Left cardiac atrium (tissue), 4 donors: ENCODE measurements at places on chromosomes 6 and 20. TPM values are rescaled to one million over a fixed set of nuclear protein-coding genes. Genes with fewer than 3 reads are reported as not detected.

DNA sequence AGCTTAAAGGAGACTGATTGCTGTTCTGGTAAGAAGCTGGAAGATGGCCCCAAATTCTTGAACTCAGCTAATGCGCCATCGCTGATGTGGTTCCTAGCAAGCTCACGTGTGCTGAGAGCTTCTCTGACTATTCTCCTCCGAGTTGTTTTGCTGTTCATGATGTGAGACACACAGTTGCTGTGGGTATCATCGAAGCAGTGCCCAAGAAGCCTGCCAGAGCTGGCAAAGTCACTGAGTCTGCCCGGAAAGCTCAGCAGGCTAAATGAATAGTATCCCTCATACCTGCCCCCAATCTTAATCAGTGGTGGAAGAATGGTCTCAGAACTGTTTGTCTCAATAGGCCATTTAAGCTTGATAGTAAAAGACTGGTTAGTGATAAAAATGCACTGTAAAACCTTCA is 28.3 kb upstream of the BCLAF1 start:
- DNase-seq = no peak

GRCh38 chr20:48054051-48054450 is 268.8 kb upstream of the SULF2 start:
- no peak for DNase-seq

DNA sequence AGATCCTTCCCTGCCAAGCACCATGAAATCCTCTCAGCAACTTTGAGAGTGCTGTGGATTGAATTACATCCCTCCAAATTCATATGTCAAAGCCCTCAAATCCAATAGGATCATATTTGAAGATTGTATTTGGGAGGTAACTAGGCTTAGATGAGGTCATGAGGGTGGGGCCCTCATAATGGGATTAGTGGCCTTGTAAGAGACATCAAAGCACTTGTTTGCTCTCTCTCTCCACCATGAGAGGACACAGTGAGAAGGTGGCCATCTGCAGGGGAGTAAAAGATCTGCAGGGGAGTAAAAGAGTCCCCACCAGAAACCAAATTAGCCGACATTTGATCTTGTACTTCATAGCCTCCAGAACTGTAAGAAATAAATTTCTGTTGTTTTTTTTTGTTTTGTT is 298.2 kb downstream of the SAMD5 start:
- no peak for DNase-seq

- DNase-seq = no peak
Observed at GRCh38 chr6:161673026-161673425, 399.2 kb upstream of the AGPAT4 start.

DNA sequence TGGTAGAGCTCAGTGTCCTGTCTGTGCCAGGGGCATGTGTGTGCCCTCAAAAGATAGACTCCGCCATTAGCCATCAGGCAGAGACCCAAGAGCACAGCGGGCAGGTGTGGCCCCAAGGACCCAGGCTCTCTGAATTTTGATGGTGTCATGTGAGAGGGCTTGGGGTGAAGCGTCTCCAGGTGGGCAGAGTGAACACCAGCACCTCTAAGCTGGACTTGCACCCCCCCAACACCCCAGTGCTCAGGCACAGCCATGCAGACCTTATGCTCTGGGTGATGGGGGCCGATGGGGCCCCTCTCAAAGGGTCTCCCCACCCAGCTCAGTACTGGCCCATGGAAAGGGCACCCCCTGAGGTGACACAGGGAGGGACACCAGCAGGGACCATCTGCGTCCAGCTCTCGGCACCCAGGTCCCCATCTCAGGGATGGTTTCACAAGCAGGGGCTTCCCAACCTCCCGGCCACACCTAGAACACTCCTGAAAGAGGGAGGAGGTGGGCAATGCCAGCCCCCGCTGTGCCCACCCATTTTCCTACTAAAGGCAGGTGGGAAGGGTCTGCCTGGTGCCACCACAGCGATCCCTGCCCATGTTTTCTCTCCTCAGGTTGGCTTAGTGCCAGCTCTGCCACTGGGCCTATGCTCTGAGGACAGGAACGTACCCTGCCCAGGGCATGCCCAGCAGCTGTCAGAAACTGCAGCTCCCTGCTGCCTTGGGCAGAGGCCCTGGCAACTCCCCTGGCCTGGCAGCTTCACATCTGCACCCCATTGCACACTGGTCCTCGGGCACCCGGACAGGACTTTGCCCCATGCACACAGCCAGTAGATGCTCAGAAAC is 3.5 kb downstream of the CST7 start:
- DNase-seq = no peak

DNA sequence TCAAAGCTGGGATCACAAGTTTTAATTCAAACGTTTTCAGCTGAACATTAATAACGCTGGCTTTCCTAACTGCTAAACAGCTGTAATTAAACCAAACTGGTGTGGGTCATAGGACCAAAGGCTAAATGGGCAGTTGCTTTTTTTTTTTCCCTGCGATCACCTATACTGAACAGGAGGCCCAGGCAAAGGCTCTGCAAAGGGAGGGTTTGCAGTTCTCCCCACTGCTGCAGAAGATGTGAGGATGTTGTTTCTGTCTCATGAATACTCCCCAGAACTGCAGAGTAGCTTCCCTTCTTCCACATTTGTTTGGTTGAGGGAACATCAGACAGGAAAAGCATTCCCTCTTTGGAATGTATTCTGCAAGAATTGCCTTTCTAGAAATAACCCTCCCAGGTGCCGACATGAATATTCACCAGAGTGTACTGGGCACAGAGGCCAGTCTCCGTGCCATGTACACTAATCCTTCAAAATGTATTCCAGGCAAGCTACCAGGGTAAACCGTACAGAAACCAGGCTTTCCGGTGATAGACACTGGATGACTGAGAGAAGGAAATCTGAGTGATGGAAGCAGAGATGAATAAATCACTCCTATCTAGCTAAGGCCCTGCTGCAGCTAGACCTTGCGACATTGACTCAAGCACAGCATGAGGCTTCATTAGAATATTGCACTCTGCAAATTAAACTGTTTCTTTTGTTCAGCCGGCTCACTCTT is 370.1 kb downstream of the BTBD9 start:
- no peak for DNase-seq

DNA sequence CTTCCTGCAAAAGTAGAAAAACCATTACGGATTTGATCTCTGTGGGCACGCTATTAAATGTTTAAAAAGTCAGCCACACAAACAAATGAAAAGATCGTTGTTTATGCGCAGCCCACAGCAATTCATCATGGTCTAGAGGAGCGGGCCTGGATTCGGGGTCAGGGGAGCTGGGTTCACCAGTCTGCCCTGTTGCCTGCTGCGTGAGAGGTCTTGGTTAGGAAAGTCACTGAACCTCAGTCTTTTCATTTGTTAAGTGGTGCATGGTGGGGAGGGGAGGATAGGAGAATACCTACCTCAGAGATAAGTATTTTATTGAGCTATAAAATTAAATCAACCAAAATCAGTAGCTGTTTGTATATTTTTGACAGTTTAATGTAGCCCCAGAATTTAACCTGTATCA is 47.3 kb upstream of the FYN start:
- no peak for DNase-seq

DNA sequence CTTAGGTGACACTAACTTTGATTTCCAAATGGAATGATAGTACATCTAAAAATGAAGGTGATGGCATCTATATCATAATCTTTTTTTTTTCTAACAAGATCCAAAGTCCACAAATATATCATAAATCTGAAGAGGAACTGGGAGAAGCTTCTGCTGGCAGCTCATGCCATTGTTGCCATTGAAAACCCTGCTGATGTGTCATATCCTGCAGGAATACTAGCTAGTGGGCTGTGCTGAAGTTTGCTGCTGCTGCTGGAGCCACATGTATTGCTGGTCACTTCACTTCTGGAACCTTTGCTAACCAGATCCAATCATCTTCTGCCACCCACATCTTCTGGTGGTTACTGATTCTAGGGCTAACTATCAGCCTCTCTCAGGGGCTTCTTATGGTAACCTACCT is 27.4 kb upstream of the KHDC1 start:
- DNase-seq = no peak

Gene ULBP2
- 0.71 TPM for total RNA-seq

Gene CD24
- 0.80 TPM for total RNA-seq

Gene ID4
- total RNA-seq = 44.0 TPM

GRCh38 chr6:16329233-16329632 is 90.8 kb downstream of the GMPR start:
- DNase-seq = no peak

DNA sequence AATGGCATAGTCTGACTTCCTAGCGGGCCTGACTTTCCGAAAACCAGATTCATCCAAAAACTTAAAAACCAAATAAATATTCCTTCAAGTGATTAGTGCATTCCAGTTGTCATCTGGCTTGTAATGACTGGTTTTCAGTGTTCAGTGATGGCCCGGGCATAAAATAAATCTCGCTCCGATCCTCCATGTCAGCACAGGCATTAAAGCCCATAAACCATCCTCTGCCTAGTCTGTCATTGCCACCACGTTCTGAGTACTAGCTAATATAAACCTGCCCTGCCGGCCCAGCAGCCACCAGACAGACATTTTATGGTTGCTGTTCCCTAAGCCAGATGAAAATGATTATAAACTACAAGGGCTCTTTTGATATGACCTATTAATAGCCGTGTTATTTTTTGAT is 232.3 kb upstream of the GMDS start:
- DNase-seq = no peak

DNA sequence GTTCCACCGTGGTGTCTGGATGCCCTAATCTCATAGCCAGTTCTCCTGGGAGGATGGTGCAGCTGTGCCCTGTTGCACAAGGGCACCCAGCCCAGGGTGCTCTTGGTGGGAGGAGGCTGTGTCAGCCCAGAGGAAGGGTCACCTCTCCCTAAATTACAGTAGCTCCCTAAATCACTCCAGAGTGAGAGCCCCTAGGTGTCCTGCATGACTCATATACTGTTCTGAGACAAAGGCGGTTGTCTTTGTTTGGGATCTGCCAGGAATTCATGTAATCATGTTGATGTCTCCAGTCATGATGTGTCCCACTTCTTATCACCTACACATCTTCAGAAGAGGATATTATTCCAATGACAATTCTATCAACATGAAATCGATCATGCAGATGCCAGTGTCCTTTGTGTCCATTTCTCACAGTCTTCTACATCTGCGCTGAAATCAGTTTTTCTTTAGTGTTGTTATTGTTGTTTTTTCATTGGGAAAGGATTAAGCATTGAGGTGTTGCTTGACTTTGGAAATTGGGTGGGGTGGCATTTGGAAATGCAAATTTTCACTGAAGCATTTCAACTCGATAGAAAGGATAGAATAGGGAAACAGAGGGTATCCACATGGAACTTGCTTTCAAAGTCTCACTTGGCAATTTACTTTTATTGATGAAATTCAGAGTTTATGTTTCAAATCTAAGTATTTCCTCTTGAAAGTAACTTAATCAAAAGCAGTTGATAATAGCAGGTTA is 19.5 kb downstream of the PERP start:
- no peak for DNase-seq

GRCh38 chr6:96795481-96795880 is 41.8 kb downstream of the GPR63 start:
- DNase-seq = no peak

DNA sequence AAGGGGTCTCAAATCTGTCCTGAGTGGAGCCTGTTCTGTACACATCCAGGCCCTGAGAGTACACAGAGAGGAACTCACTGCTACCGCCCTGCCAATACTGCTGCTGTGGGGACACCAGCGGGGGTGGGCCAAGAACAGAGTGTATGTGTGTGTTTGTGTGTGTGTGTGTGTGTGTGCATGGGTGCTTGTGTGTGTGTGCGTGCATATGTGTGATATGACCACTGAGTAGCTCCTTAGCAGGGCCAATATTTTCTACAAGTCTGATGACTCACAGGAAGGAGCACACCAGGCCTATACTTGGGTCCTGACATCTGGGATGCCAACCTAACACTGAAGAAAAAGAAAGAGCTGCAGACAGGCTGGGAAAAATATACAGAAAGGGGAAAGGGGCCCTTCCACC is 1.4 kb downstream of the RAET1E start:
- no peak for DNase-seq

Gene TMEM217
- total RNA-seq = 1.9 TPM

Gene STK4
- total RNA-seq = 16.0 TPM

- peak; percentile 69 for DNase-seq
Observed at GRCh38 chr6:4460586-4461475, 315.4 kb upstream of the CDYL start.

DNA sequence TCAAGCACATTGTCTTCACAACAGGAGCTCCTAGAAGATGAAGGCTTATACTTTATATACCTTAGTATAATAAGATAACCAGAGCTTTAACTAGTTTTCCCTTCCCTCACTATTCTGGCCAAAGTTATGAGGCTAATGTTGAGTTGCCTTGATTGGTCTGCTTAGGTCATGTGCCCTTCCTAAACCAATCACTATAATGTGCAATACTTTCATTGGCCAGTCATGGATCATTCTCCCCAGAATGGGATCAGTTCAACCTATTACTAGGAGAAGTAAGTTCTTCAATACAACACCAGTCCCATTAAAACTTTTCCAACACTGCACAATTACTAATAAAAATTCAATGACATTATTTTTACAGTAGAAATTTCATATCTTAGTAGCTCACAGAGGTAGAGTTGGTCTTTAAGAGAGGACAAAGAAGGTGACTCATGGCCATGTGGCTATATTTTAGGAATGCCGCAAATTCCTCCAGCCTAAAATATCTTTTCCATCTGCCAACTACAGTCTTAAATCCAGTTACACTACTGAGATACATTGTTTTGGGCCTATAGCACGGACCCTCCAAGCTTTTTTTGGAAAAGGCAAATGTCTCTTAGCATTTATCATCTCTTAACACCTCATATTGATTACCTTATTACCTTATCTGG is 12.5 kb upstream of the POU3F2 start:
- no peak for DNase-seq

DNA sequence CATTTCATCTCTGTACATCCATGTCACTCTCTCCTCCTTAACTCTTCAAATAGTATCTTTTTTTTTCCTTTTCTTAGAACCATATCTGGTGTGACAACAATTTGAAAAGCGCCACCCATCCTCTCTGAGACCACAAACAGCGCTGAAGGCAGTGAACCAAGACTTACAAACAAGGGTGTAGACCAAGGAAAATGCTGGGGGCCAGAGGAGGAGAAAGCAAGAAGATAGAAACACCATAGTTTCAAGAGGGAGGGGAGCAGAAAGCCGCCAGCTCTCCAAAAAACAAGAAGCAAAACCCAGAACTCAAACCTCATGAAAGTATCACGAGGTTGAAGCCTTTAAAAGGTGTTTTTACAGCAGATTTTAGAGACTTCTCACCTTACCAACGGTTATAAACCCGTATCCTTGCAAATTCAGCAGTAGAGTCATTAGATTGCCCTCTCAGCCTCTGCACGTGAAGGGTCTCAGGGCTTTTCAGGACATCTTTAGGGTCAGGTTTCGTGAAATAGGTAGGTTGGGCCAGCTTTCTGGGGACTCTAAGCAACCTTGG is 13.3 kb upstream of the RIPOR2 start:
- DNase-seq = no peak

DNA sequence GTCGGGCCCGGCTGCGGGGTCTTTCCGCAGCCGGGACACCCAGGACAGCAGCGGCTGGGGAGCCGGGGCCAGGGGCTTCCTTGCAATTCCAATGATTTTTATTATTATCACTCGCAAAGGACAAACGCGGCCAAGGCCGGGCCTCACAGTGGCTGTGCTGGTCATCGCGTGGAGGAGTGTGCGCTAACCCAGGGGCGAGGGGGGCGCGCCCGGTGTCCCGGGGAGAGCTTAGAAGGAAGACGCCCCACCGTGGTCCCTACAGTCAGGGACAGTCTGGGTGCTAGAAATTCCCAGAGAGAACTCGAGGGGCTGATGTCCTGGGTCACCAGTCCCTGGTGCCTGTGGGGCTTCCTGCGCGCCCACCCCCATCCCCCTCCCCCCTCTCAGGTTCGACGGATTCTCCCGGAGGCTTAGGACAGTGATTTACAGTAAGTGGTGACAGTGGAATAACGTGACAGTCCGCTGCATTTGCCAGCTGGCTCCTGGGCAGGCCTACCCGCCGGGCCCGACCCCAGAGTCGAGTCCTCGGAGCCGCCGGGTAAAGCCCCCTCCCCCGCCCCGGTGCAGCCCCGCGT is 9.5 kb downstream of the FOXC1 start:
- no peak for DNase-seq
